Esophagus muscularis mucosa (tissue), 4 donors: ENCODE measurements at places on chromosomes 16 and 17. TPM values are rescaled to one million over a fixed set of nuclear protein-coding genes. Genes with fewer than 3 reads are reported as not detected.

GGT6 gene
- total RNA-seq: not detected

BRIP1 gene
- total RNA-seq: 0.13 TPM

CHP2 gene
- total RNA-seq: not detected

- no peaks in the 10 kb centered on the region for H3K36me3 ChIP-seq
- no peak overlapping the region for H3K4me3 ChIP-seq
- H3K4me1 ChIP-seq: no peaks in the 10 kb centered on the region
- DNase-seq: no peak
- no peaks in the 10 kb centered on the region for H3K27me3 ChIP-seq
Measured at GRCh38 chr17:34434052-34434451, 71.0 kb upstream of the CCL1 start.

DNA sequence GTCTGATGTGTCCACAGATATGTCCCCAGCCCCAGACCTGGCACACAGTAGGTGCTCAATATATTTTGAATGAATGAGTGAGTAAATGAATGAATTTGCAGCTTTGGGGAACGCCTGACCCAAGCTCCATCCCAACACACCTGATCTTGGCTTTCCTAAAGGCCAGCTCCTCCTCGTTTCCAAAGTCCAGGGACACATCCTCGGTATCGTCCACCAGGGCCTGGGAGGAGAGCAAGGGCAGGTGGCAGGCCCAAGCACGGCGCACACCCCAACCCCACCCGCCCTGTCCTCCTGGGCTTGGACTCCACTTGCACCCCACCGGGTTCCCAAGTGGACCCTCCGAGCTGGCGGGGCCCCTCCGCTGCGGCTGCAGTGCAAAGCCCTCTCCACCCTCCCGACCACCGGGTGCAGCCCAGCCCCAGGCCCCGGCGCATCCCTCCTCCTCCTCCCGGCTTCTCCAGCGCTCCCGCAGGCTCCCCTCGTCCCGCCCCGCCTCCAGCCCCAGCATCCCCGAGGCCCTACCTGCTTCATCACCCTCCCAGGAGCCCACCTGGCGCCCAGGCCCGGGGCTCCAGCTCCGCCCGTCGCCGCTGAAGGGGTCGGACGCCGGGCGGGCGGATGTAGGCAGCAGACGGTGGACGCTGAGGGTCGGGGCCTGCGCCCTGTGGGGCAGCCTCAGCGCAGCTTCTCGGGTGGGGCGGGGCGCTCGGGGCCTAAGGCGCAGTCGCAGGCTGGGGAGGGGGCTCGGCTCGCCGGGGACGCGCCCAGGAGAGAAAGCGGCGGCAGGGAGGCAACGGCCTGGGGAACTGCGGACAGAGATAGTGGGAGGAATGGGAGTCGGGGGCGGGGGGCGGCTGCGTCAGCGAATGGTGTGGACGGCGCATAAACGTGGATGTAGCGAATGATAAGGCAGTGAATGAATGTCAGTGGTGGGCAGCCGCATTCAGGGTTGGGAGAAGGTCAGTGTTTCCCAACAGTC is at the start of gene TVP23A:
TVP23A (minus strand) TSS at position 832 of the 979 bp plus-strand sequence; CDS start at position 531, 301 bp downstream.
- no peak within 1 kb of the TSS for H3K27ac ChIP-seq
- no peaks in the 10 kb centered on the region for H3K4me1 ChIP-seq
- no peak for DNase-seq
- H3K36me3 ChIP-seq: no peaks in the 10 kb centered on the region
- H3K27me3 ChIP-seq: peaks cover 6% of the 10 kb centered on the region

DNA sequence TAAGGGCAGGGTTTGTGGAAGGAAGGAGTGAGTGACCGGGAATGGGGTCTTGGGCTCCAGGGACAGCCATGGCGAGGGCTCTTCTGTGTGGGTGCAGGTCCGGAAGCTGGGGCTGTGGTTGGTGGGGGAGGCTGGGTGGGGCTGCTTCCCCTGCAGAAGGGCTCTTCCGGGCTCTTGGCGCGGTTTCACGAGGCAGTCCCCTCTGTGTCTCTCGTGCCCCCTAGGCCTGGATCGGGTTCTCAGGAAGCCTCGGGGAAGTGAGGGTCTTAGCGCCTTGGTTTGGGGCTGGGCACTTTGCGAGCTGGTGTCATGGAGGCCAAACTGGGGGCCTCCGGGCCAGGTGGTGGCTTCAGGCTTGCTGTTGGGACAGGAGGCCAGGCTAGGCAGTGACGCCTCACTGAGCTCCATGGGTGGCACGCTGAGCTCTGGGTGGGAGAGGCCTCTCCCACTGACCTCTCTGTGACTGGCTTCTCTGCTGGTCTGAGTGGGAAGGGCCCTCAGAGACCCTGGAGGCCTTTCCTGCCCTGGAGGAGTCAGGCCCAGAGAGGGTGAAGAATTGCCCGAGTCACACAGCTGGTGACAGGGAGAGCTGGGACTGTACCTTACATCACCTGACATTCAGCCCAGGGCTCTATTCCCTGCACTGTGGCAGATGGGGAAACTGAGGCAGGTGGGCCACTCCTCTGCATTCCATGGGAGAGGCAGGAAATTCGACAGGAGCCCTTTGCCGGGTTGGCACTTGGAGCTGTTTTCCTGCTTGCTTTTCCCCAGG is 8.2 kb downstream of the ADCY7 start:
- H3K4me1 ChIP-seq: peaks cover 14% of the 10 kb centered on the region
- no peaks in the 10 kb centered on the region for H3K27me3 ChIP-seq
- H3K27ac ChIP-seq: peak overlapping the region; percentile 53
- no peaks in the 10 kb centered on the region for H3K36me3 ChIP-seq
- DNase-seq: no peak

- H3K27ac ChIP-seq: peak overlapping the region; percentile 59
- H3K27me3 ChIP-seq: no peaks in the 10 kb centered on the region
- H3K4me3 ChIP-seq: no peak overlapping the region
- no peaks in the 10 kb centered on the region for H3K36me3 ChIP-seq
- DNase-seq: no peak
- peaks cover 23% of the 10 kb centered on the region for H3K4me1 ChIP-seq
Measured at GRCh38 chr16:56998861-56999260, 9.5 kb downstream of the NLRC5 start.

DNA sequence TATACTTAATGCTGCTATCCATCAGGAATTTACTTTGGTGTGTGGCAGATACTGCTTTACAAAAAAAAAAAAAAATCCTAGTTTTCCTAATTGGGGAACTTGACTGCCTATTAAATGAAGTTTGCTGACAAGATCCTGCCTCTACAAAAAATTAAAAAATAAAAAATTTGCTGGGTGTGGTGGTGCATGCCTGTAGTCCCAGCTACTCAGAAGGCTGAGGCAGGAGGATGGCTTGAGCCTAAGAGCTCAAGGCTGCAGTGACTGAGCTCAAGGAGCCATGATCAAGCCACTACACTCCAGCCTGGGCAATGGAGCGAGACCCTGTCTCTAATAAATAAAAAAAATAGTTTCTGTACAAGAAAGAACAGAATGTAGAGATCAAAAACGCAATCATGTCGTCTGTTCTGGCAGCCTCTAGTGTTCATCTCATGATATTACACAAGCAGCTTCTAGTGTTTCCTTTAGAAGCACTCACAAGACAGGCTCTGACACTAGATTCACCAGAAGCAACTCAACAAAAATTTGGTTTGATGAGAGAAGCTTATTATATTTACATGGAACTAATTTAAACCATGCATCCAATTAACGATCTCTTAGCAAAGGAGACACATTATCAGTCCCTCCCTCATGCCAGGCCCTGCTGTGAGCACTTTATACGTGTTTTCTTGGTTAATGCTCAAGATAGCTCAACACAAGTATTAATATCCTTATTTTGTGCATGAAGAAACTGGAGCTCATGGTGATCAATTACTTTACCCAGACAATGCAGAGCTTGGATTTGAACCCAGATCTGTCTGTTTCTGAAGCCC is 6.8 kb upstream of the KRTAP17-1 start:
- no peaks in the 10 kb centered on the region for H3K36me3 ChIP-seq
- no peak for DNase-seq
- no peak overlapping the region for H3K4me3 ChIP-seq
- H3K27me3 ChIP-seq: no peaks in the 10 kb centered on the region
- H3K4me1 ChIP-seq: no peaks in the 10 kb centered on the region

- peak overlapping the region; percentile 93 for H3K4me3 ChIP-seq
- H3K36me3 ChIP-seq: no peaks in the 10 kb centered on the region
- peak; percentile 98 for DNase-seq
- no peaks in the 10 kb centered on the region for H3K27me3 ChIP-seq
Measured at GRCh38 chr17:21286066-21286770, 1.7 kb downstream of the MAP2K3 start.

- peak overlapping the region; percentile 93 for H3K4me3 ChIP-seq
- peaks cover 7% of the 10 kb centered on the region for H3K36me3 ChIP-seq
- peak overlapping the region; percentile 96 for H3K27ac ChIP-seq
Measured at GRCh38 chr17:7884581-7885366, 3.8 kb upstream of the CHD3 start.

GRCh38 chr16:80631581-80631980 is 90.8 kb downstream of the DYNLRB2 start:
- H3K4me1 ChIP-seq: no peaks in the 10 kb centered on the region
- H3K36me3 ChIP-seq: no peaks in the 10 kb centered on the region
- DNase-seq: peak; percentile 37
- H3K4me3 ChIP-seq: no peak overlapping the region
- no peaks in the 10 kb centered on the region for H3K27me3 ChIP-seq
- no peak overlapping the region for H3K27ac ChIP-seq

GRCh38 chr16:72923757-72924156 is 124.2 kb downstream of the ZFHX3 start:
- no peak for DNase-seq
- H3K4me3 ChIP-seq: no peak overlapping the region
- no peak overlapping the region for H3K27ac ChIP-seq

DNA sequence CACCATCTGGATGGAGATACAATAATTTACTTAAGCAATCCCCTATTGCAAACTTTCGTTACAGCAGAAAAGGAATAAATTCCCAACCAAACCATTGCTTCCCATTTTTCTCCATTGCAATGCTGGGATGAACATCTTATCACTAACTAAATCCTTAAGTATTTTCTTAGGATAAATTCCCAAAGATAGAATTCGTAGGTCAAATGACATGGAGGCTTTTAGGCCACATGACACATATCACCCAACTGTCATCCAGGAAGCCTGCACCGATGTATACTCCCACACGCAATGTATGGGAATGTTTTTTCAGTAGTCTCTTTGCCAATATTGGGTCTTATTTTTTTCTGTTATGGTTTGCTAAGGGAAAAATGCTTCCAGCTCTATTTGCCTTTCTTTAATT is 1.6 kb upstream of the TLCD2 start:
- peaks cover 55% of the 10 kb centered on the region for H3K4me1 ChIP-seq
- no peak overlapping the region for H3K4me3 ChIP-seq
- peaks cover 30% of the 10 kb centered on the region for H3K36me3 ChIP-seq

DNA sequence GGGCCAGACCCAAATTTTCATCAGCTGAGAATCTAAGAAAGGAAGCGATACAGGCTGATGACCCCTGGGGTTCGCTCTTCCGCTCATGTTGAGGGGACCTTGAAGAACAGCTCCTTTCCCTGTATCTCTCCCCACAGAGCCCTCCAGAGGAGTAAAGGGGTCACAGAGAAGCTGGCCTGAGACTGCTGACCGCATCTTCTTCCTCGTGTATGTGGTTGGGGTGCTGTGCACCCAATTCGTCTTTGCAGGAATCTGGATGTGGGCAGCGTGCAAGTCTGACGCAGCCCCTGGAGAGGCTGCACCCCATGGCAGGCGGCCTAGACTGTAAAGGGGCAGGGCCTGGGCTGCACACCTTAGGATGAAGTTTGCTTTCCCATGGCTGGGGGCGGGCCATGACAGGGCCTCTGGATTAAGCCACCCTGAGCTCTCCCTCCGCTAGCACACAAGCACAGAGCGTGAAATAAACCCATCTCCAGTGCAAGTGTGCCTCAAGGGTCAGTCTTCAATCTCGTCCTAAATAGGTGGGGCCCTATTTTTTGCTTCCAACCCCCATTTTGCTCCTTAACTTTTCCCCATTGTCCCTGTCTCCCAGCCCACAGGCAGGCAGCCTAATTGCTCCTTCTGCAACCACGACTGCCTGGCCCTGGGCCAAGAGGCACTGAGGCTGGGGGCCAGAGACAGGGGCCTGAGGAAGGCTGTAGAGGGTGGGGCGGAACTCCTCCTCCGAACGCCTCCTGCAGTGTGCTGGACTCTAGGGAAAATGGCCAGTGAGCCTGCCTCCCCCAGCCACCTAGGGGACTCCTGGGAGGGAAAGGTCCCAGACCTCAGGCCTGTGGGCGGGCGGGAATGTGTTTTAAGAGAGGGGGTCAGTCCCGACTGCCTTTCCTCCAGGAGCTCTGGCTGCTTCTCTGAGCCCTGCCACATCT is 3.6 kb downstream of the ZACN start:
- H3K4me3 ChIP-seq: no peak overlapping the region
- DNase-seq: no peak

- H3K36me3 ChIP-seq: no peaks in the 10 kb centered on the region
- DNase-seq: no peak
- peaks cover 90% of the 10 kb centered on the region for H3K4me1 ChIP-seq
- no peaks in the 10 kb centered on the region for H3K27me3 ChIP-seq
Measured at GRCh38 chr17:17833658-17834357, 3.0 kb downstream of the SREBF1 start.

- H3K4me1 ChIP-seq: no peaks in the 10 kb centered on the region
- H3K27ac ChIP-seq: no peak overlapping the region
- H3K27me3 ChIP-seq: no peaks in the 10 kb centered on the region
- DNase-seq: no peak
- no peaks in the 10 kb centered on the region for H3K36me3 ChIP-seq
Measured at GRCh38 chr16:17526956-17527937, 56.5 kb upstream of the XYLT1 start.

DNA sequence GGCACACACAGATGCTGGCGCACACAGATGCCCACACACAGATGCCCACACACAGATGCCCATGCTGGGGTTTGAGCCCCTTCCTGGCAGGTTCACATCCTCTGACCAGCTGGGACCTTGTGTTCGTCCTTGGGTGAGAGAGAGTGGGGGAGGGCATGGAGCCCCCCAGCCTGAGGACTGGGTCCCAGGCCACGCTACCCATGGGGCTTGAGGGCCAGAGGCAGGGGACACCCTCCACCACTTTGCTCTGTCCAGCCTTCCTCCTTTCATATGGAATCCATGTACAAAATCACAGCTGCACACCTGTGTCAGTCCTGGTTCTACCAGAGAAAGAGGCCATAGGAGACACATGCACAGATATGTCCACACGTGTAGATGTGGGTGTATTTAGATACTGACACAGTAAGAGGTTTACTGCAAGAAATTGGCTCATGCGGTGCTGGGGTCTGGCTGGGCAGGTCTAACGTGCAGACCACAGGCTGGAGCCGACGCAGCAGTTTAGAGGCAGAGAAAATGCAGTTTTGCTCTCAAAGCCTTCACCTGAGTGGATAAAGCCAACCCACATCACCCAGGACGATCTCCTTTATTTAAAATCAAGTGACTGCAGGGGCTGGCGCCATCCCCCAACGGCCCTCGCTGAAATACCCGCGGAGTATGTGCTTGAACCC is 10.8 kb downstream of the SLC22A31 start:
- no peak overlapping the region for H3K27ac ChIP-seq
